ENCODE measurements at places on chromosomes 6 and 20. TPM values are rescaled to one million over a fixed set of nuclear protein-coding genes. Genes with fewer than 3 reads are reported as not detected.

The MYLK2 gene
- total RNA-seq = not detected

The DZANK1 gene
- 2.7 TPM for total RNA-seq

GRCh38 chr20:63173552-63174191 is 42.3 kb downstream of the YTHDF1 start:
- DNase-seq = no peak

DNA sequence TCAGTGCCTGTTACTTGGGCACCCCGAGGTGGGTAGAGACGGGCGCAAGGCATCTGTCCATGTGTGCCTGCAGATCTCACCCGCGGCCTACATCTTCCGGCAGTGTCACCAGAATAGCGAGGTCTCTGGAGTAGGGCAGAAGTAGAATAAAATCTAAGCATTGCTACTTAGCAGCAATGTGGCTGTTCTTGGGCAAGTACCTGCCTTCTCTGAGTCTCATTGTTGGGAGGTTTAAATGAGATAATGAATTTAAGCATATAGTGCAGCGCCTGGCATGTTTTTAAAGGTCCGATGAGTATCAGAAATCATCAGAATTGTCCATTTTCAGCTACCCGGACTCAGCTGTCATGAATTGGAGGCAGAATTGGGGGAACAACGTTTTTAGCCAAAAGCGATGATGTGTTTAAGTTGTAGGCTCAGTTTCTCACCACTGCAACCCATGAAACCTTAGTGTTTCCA is 800 bp downstream of the ABCC10 start:
- DNase-seq = no peak

DNA sequence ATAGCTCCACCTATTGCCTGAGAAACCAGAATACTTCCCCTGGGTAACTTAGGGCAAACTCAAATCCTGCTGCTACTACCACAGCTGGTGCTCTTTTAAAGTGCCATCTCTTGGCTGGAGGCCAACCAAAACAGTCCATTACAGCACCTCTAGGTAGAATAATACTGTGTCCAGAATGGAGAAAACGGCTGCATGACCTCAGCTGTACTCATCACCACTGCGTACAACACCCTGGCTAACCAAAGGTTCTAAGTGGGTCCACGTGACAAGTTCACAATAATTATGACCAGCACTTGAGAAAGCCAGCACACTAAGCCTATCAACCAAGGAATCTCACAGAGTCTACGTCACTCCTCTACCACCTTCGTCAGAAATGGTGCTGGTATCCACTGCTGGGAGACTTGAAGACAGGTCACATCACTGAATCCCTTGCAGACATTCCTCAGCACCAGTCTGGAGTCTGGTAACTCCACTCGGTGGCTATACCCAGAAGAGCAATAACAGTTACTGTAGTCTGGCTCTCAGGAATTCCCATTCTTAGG is 40.9 kb upstream of the PKIB start:
- DNase-seq = no peak

DNA sequence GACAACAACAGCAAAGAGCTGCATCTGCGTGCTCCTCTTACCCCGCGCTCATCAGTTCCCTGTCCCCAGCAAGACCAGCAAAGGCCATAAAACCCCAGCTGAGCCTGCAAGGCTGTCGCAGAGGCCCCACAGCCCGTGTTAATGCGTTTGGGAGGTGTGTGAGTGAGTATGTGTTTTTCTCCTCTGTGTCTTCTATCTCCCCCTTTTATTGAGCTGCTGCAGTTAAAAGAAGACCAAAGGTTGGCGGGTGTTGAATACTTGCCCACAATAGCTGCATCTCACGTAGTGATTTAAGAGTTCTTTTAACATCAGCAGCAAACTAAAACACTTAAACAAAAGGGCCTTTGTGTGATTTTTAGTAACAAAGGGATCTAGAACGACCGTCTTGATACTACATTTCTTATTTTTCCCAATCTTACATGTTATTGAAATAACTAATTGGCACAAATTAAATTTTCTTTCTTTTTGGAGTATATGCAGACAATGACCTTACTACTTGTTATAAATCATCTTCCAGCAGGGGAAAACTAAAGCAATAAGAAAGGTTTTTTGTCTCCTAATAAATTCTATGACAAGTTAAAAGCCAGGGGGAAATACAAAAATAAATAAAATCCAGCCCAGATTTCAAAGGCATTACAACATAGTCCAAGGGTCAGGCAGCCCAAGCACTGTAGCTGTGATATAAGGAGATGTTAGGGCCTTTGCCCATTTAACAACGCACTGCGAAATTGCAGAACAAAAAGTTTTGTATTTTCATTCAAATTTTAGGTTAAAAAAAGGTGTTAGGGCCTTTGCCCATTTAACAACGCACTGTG is 27.2 kb upstream of the CNKSR3 start:
- DNase-seq = no peak

DNA sequence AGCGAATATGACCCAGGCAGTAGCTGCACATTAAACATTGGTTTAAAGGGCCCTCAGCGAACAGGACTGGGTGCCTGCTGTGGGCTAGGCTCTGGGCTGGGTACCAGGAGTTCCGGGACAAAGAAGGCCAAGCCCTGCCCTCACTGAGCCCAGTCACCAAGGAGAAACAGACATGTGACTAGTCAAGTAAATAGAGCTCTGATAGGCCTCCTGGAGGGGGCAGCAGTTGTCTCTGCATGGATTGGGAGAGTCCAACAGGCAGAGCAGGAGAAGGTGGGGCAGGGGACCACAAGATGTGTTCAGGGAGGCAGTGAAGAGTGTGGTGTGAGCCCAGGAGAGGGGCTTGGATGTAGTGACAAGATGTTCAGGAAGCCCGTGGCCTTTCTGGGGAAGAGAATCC is 3.1 kb downstream of the HM13 start:
- DNase-seq = peak; percentile 83

- DNase-seq = no peak
Observed at GRCh38 chr20:52105442-52106422, 85.8 kb downstream of the ZFP64 start.

The SLC22A3 gene
- 2.4 TPM for total RNA-seq

- no peak for DNase-seq
Observed at GRCh38 chr6:84651583-84651982, 112.8 kb downstream of the TBX18 start.

GRCh38 chr6:109301418-109301817 is 80.8 kb downstream of the CD164 start:
- DNase-seq = no peak

The MUC21 gene
- not detected for total RNA-seq

The CTSZ gene
- 349 TPM for total RNA-seq

- DNase-seq = no peak
Observed at GRCh38 chr6:156026486-156027247, 571.0 kb upstream of the NOX3 start.

GRCh38 chr6:129638686-129639085 is 71.3 kb downstream of the ARHGAP18 start:
- no peak for DNase-seq

DNA sequence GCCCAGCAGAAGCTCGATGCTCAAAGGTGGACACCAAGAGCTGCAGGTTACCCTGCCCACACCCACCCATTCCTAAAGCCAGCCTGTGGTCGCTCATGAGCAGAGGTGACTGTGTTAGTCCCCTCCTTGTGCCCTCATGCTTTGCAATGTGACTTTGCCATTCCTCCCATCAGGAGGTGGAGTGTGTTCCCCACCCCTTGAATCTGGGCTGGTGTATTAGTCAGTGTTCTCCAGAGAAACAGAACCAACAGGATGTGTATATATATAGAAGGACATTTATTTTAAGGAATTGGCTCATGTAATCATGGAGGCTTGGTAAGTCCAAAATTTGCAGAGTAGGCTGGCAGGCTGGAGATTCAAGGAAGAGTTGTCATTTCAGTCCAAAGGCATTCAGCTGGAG is 54.4 kb upstream of the RNF24 start:
- DNase-seq = no peak

The IGF2R gene
- 58.9 TPM for total RNA-seq

The CGAS gene
- 21.9 TPM for total RNA-seq

The RBM38 gene
- total RNA-seq = 14.6 TPM

The KHDRBS2 gene
- not detected for total RNA-seq

The RIN2 gene
- total RNA-seq = 59.0 TPM

- no peak for DNase-seq
Observed at GRCh38 chr20:16069389-16070010, 503.7 kb downstream of the KIF16B start.

The NOX3 gene
- not detected for total RNA-seq

The SPATA25 gene
- 0.43 TPM for total RNA-seq

- no peak for DNase-seq
Observed at GRCh38 chr6:158743033-158743651, 76.0 kb downstream of the EZR start.

DNA sequence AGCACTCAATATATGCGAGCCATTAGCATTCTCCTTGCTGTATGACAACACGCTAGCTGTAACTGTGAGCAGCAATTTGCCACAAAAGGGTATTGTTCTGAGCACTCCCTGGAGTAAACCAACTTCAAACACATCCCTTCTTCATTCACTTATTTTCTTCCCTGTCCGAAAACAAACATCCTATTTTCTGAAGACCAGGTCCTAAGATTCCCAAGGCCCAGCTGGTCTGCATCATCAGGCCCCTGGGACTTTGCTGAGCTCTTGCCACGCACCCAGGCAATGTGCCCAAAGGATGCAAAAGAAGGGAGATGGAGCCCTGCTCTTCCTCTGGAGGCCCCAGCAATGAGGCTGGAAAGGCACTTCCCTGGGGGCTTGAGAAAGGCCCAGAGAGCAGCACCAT is 118.1 kb downstream of the PREX1 start:
- DNase-seq = no peak

The ARMC2 gene
- total RNA-seq = 0.17 TPM

DNA sequence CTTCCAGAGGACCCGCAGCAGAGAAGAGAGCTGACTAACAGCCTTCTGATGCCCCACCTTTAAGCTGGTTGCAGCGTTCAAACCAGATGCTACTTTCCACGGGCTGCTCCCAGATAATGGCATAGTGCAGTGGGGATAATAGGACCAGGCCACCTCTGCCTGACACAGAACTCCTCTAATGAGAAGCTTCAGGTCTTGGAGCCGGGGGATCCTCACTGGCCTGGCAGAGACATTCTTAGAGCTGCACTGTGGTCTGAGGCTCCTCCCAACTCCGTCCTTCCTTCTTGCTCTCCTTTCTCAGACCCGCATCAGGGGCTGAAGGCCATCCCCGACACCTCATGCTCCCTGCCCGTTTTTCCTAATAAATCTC is 206.6 kb upstream of the MARCKS start:
- DNase-seq = no peak

GRCh38 chr6:16723826-16724225 is 37.4 kb downstream of the ATXN1 start:
- DNase-seq = peak; percentile 68

The CST5 gene
- not detected for total RNA-seq

DNA sequence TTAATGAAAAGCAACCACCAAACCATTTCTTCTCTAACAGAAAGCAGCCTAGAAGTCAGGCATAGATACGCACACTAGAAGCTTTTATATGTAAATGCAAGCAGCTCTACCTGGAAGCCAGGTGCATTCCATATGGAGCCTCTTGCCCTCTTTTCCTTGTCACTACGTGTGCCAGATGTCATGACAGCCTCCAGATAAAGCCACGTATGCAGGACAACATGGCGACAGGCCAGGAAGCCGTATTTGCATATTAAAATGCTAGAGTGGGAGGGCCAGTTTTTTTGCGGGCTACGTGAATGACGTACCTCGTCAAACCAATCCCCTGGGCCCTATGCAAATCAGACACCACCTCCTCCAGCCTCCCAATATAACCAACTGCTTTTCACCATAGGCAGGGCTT is 308.1 kb upstream of the SPTLC3 start:
- DNase-seq = no peak

- DNase-seq = no peak
Observed at GRCh38 chr20:42429761-42430458, 759.8 kb downstream of the PTPRT start.
